CD8-positive, alpha-beta T cell (primary cell): ENCODE measurements at places on chromosomes 7 and 10. TPM values are rescaled to one million over a fixed set of nuclear protein-coding genes. Genes with fewer than 3 reads are reported as not detected.

- DNase-seq, result no peak
Observed at GRCh38 chr10:78194050-78194449, 160.4 kb downstream of the RPS24 start.

DNA sequence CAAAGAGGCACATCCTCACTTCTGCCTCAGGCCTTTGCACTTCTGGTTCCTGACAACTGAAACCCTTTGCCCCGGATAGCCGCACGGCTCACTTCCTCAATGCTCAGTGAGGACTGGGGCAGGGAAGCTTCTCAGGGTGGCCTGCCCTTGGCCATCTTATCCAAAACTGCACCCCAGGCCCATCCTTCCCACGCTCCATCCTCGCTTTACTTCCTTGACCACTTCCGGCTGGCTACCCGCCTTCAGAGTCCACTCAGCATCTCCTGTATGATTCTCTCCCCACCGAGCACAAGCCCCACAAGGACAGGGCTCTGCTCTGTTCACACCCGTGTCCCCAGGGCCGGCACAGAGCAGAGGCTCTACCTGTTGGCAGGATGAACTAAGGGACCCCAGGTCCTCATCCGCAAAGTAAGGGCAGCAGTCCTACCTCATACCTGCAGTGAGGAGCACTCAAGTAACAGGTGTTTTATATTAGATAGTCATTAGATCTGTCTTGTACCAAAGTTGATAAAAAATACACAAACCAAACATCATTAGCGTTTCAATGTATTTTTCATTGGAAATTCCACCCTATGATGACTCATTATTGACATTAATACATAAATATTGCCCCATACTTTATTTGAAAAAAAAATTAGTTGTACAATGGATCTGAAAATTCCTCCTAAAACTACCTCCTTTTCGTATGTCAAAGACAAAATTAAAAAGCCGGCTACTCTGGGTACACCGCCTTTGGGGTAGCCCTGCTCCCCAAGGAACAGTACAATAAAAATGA, 35.0 kb downstream of the GNA12 start:
- no peak for DNase-seq

DNA sequence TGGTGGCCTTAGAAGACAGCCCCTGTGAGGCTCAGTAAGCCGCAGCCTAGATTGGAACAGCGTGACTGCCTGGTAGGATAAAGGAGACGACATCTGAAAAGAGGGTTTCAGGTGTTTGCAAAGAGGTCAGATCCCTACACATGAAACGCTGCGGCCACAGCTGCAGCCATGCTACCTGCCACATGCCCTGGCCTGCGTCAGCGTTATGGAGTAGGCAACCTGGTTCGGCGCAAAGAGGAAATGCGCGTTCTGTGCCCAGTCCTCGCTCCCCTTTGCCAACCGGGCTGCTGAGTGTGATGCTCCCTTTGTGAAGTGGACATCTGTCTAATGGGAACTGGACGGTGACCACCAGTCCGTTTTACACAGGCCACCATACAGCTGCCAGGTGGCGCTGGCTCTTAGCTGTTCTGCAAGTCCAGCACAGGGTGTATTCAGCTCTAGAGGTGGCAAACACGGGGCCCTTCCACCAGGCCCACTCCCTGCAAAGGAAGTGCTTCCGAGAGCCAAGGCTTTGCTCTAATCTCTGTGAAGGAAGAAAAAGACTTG, 160.3 kb downstream of the CELF2 start:
- DNase-seq, result peak; percentile 31

MTERF1 gene
- total RNA-seq, result 12.3 TPM

MYO1G gene
- total RNA-seq, result 142 TPM

DNA sequence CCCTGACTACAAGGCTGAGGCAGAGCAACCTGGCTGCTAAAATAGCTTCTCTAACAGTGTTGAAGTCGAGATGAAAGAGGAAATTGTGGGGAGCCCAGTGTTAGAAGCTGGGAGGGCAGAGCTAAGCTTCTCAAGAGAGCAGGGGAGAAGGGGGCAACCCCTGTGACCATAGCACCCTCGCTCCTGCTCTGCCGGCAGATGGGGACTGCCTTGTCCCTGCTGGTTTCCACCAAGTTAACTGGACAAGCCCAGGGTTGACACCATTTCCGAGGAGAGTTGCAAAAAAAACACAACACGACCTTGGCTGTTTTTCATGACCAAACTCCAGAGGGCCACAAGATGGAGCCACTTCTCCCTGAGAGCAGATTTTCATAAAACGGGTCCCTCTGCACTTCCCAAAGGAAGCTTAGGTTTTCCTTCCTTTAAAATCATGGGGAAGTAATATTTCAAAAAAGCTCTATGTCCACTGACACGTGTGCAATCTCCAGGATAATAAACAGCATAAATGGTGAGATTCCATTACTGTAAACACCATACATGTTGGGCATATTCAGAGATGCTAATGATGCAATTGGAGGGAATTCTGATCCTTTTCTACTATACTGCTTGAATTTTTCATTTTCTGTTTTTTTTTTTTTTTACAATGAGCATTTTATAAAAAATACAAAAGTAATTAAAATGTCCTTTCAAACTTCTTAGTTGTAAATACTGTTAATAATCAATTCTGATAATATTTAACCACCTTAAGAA, 140.4 kb downstream of the PIP4K2A start:
- DNase-seq, result peak; percentile 32

GRCh38 chr7:155698633-155699032, 54.2 kb downstream of the RBM33 start:
- no peak for DNase-seq

HYAL4 gene
- not detected for total RNA-seq

- DNase-seq, result no peak
Observed at GRCh38 chr10:12387561-12388210, 38.3 kb downstream of the CAMK1D start.

GRCh38 chr7:131540491-131541162, 15.8 kb downstream of the PODXL start:
- DNase-seq, result no peak

DNA sequence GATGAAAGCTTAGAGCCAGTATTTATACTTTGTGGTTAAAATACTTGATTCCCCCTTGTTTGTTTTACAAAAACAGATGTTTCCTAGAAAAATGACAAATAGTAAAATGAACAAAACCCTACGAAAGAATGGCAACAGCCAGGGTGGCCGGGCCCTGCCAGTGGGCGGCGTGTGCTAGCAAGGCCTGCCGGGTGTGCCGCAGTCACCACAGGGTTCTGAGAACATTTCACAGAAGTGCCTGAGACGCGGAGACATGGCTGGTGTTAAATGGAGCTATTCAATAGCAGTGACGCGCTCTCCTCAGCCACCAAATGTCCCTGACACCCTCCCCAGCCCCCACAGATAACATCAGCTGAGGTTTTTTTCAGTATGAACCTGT, 14.5 kb downstream of the GPR146 start:
- peak; percentile 48 for DNase-seq

CHPF2 gene
- 24.9 TPM for total RNA-seq

DNA sequence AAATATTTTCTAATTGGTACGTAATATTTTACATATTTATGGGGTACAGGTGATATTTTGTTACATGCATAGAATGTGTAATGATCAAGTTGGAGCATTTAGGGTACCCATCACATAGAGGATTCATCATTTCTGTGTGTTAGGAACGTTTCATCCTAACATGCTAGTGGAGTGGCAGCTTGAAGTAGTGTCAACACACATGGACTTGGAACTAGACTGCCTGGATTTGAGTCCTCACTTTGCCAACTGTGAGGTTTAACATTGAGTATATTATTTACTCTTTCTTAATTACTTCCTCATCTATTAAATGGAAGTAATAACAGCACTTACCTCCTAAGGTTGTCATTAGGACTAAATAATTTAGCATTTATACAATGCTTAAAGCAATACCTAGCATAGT, 241.9 kb downstream of the PLXDC2 start:
- DNase-seq, result no peak

HOXA9 gene
- not detected for total RNA-seq

DNA sequence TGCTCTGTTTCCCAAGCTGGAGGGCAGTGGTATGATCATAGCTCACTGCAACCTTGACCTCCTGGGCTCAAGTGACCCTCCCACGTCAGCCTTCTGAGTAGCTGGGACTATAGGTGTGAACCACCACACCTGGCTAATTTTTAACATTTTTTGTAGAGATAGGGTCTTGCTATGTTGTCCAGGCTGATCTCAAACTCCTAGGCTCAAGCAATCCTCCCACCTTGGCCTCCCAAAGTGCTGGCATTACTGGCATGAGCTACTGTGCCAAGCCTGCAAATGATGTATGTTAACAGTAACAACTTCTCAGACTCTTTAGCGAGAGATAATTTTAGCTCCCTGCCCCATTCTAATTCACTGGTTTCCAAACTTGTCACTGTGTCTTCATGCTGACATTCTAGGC, 27.7 kb upstream of the SEPHS1 start:
- DNase-seq, result no peak

DNA sequence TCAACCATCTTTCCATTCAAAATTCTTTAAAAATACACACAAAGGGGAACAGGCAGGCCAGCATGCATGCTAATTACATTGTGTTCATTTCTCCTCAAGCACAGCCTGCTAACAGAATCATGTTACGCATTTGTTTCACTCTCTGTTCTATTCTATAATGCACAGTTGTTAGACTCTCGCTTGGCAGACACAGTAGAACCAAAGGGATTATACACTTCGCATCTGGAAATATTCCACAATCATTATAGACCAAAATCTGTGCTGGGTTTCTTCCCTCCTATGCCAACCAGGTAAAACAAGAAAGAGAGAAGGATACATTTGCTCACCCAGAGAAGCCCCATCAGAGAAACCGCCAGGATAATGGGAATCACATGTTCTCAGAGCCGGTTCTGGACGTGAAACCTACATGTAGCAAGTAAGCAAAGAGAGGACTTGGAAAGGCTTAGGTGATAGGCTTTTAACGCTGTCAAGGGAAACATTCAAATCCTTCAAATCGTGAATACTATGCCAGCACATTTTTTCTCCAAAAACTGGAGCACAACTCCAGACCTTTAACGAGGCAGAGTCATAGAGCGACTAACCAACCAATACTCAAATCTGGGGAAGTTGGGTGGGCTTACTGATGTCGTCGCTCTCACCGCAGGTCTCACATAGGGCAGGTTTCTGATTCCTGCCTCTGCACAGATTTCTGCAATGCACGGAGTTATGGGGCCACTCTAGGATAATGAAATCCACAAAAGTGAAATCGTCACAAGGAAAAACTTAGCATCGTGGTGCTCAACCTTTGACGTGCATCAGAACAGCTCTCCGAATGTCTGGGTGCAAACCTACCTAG, 380.5 kb upstream of the AUTS2 start:
- DNase-seq, result no peak

GRCh38 chr7:47039089-47039648, 542.7 kb downstream of the TNS3 start:
- no peak for DNase-seq

HABP2 gene
- not detected for total RNA-seq

MSS51 gene
- total RNA-seq, result 0.72 TPM

GRCh38 chr10:33157103-33157502, 177.4 kb downstream of the NRP1 start:
- no peak for DNase-seq

DNA sequence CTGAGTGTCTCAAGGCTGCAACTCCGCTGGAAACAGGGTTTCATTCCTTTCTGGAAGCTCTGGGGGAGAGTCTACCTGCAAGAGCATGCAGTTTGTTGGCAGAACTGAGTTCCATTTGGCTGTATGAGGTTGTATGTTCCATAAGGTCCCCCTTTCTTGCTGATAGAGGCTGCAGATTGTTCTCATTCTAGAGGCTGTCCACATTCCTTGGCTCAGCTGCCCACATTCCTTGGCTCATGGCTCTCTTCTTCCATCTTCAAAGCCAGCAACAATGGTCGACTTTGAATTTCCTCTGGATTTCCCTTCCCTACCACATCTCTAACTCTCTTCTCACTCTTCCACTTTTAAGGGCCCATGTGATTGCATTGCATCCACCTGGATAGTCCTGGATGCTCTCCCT, 147.3 kb upstream of the CDCA7L start:
- DNase-seq, result no peak

GATA3 gene
- total RNA-seq, result 76.3 TPM

DNA sequence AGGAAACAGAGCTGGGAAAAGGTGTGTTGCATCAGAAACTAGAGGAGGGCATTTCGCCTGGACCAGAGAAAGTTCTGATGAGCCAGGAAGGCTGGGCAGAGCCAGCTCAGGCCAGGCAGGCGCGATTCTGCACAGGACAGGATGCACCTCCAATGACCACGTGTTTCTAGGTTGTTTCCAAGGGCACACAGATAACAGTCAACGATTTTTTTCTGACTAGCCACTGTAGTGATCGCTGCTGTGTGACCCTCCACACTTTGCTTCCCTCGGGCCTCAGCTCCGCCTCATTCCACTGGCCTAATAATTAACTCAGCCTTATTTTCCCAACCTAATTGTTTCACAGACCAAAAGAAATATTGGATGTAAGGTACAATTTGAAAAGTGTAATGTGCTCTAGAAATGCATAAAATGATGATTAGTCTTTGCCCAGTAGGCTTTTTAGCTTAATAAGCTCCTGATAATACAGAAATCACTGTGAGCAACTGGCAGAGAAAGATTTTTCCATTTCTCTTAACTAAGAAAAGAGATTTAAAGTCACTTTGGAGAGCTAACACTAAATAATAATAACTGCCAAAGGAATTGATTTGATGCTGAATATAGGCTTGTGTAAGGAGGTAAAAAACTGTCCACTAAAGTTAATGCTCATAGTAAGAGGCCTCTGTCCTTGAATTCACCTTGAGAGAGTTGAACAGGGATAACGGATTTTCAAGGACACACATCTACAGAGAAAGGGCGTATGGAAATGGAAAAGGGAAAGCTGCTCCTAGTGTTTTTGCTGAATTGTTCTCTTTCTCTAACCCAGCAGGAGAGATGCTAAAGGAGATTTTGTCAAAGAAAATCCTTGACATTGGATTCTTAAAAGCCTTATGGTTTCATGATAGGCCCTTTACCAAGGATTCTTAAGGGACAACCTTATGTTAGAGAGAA, 291.0 kb upstream of the C7orf33 start:
- DNase-seq, result no peak
